ENCODE measurements at places on chromosomes 4 and X.

DNA sequence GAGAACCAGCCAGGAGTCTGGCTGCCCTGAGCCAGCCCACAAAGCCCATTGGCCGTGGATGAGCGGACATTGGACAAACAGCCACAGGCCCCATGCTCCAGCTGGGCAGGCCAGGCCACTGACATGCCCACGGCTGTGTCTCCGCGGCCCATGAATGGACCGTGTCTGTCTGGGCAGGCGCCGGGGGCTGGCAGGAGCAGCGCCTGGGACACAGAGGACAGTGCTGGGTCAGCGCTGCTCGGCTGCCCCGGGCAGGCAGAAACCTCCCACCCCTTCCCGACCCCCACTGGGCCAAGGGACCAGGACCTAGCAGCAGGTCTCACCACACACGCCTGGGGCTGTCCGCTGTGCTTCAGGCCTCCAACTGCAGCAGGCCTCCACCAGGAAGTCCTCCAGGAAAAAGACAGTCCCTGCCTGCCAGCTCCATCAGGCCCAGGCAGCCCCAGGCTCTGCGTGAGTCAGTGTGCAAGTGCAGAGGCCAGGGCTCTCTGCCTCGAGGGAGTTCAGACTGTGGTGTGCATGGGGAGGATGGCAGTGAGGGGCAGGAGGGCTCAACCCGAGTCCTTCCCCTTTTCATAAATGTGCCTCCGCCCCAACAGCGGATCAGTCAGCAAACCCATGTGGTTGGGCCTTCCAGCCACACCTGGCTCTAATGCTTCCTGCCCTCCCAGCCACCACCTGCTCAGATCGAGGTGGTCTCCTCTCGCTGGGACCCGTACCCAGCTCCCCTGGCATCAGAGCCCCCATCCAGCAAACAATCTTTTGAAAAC, 17.2 kb upstream of the FGFR3 start:
- no peak for DNase-seq

DNA sequence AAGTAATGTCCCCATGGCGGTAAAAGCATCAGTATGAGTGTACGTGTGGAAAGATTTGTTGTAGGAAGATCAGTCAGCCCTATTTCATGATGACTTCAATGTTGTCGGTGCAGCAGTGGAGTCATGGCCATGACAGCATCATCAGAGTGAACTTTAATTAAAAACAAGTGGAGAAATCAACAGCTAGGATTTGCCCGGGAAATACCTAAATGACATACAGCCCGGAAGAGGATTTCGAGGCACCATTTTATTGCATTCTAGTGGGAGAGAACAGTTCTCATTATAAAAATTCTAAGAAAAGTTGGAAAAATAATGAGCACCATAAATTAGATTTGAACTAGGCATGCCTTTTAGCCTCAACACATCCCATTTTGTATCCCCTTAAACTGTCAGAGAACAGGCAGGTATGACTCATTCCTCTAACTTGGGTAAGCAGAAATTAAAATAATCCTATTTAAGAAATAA, 170.1 kb downstream of the SHROOM3 start:
- DNase-seq: no peak

DNA sequence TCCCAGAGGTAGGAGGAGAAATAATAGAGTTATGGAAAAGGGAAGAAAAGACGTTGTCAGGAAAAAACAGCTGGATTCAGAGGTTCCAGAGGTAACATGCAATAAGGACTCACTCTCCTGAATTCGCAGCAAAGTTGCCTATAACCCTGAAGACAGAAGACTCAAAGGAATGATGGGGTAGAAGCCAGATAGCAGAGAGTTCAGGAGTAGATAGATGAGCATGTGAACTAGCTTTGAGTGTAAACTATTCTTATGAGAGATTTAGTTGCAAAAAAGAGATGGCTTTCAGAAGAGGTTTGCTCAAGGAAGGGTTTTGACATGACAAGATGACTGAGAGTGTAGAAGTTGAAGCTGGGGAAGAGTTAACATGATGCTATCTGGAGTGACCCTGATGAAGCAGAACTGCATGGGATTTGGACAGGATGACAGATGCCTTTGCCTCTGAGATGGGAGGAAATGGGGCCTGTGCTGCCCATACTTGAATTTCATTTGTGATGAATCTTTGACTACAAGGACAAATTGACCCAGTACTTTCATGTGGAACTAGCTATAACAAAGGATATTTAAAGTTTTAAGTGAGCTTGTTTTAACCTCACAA, 73.9 kb downstream of the AMELX start:
- DNase-seq: no peak

DNA sequence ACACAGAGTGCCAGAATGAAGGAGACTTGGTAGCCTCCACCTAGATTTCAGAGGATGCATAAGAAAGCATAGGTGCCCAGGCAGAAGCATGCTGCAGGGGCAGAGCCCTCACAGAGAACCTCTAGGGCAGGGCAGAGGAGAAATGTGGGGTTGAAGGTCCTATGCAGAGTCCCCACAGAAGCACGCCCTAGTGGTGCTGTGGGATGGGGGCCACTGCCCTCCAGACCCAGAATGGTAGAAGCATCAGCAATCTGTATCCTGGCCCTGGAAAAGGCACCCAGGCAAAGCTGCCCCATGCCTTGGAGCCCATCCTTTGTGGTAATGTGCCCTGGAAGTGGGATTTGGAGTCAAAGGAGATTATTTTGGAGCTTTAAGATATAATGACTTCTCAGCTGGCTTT, 992.9 kb upstream of the PABPC4L start:
- no peak for DNase-seq

DNA sequence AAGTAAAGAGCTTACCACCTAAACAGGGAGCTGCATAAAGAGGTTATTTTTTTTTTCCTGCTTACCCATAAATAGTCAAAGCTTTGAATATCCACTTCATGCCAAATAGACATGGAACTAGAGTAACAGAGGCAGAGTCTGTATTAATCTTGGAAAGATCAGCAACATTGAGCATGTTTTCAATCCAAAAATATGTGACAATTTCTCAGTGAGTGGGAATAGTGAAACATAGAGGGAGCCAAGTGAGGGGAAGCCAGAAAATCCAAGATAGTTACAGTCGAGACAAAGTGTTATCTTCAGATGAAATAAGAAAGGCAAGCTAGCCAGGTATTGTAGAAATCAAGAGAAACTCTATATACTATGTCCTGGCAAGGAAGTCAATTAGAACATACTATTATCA, 122.3 kb upstream of the TACR3 start:
- no peak for DNase-seq
